ENCODE measurements at places on chromosomes 12 and 14.

DNA sequence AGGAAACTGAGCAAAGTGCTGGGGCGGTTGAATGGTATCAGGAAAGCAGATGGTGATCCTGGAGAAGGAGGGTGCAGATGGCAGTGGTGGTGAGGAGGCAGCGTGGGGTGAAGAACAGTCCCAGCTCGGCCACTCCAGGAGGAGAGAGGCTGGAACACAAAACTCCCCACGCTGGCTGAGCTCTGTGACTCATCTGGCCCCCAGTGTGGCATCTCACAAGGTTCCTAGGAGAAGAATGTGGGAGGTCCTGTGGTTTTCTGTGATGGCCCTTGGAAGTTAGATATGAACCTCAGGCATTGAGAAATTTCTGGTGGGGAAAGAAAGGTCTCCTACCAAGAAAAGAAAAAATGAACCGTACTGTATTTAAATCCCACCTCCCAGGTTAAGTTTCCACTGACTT, 8.0 kb upstream of the NRXN3 start:
- no peak for DNase-seq

DNA sequence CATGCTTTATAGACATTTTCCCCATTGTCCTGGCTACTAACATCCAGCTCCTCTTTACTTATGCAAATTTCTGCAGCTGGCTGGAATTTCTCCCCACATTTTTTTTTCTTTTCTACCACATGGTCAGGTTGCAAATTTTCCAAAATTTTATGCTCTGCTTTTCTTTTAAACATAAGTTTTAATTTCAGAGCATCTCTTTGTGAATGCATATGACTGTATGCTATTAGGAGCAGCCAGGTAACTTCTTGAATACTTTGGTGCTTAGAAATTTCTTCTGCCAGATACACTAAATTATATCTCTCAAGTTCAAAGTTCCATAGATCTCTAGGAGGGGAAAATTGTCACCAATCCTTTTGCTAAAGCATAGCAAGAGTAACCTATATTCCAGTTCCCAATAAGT, 365.9 kb downstream of the LRFN5 start:
- DNase-seq: no peak

GRCh38 chr14:91947475-91948184, at the start of gene FBLN5:
TSS of gene FBLN5 (minus strand) at chr14:91947694. CDS start at chr14:91947229, 465 bp downstream.
- DNase-seq: peak; percentile 5

DNA sequence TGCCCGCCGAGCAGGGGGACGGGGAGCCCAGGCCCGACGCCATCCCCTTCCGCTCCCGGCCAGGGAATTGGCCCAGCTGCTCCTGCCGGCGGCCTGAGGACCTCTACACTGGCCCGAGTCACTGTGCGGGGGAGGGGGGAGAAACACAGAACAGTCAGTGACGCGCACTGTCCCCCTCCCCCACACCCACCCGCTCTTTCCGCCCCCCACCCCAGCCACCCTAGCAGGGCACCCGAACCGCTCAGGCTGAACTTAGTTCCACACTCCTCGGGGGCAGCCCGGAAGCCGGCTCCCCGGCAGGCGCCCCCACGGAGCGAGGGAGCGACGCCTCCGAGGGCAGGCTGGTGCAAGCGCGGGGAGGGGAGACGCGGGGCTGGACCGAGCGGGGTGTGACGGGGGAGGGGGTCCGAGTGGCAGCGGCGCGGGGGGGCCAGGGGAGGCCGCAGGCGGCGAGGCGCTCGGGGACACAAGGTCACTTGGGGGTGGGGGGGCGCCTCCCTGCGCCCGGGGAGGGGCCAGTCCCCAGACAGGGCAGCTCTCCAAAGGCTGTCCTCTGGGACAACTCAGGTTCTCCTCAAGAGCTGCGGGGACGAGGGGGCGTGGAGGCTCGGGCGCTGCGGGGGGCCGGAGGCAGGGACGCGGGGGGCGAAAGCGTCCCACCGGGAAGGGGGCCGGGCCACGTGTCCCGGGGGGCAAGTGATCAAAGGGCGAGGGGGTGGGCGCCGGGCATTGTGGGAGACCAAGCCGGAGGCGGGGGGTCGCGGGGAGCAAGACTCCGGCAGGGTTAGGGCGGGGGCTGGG, 648 bp downstream of the CHD4 start:
- DNase-seq: no peak

DNA sequence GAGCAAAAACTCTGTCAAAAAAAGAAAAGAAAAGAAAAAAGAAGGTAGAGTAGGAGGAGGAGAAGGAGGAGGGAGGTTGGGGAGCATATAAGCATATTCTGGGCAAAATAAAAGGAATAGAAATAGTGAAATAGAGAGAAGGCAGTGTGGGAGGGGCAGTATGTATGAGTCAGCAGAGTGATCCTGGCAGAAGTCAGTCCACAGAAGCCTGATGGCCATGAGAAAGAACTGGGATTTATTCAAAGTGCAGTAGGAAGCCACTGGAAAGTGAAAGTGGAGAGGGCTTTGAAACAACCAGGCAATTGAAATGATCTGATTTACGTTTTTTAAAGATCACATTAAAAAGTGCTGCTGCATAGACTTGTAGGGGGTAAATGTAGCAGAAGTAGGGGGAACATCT, 368.6 kb upstream of the USP15 start:
- no peak for DNase-seq

- DNase-seq: no peak
These were observed 512 bp downstream of the ACTR10 start for GRCh38 chr14:58200480-58200841.

DNA sequence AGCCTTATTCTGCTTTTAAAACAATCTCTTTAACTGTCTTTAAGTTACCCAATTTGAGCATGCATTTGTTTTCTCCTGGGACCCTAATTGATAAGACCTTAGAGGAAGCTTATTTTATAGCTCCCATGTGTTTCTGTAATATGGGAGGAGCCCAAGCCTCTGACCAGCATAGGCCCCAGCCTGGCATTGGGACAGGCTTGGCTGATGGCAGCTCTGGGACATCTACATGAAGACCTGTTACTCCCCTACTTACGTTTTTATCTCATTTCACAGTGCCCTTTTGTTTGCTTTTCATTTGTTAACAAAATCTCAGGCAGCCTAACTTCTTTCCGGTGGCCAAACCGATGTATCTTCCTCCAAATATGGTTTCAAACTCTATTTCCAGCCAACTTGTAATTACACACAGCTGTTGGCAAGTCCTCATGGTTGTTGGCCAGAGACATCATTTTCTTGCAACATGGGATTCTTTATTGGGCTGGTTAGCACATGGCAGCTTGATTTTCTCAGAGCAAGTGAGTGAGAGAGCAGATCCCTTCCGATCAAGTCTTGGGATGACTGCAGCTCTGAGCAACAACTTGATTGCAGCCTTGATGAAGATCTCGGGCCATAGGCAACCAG, 1117.5 kb downstream of the AACS start:
- no peak for DNase-seq

DNA sequence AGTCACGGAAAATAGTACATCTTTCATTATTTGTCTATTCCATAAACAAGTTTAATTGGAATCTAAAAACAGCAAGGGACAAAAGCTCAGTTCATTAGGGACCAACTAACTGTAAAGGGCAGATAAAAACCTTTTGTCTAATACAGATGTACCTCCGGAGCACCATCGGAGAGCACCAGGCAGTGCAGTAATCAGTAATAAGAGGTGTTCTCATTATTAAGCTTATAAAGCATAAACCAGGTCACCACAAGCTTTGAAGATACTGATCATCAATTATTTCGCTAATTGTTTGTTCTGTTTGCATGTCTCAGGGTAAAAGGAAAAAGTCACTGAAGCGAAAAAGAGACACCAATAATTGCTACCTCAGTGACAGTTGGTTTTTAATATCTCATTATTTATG, 207.3 kb upstream of the PRKD1 start:
- no peak for DNase-seq

DNA sequence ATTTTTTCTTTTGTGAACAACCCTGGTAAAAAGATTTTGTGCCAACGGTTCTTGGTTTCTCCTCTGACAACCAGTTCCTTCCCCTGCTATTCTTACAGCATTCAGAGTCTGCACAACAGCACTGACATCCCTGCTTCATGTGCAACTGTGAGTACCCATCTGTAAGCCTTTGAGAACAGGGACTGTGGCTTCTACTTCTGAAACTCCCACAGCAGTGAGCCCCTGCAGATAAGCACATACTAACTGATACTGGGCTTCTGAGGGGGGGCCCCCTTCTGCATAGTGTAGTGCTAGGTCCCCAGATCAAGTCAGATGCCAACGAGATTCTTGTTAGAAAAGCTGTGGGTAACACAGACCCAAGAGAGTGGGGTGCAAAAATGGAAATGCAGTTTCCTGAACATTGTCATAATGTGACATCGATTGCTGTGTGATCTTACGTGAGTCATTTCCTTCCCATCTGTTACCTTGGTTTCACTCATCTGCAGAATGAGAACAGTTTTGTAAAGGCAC, 11.1 kb upstream of the NINJ2 start:
- DNase-seq: no peak

DNA sequence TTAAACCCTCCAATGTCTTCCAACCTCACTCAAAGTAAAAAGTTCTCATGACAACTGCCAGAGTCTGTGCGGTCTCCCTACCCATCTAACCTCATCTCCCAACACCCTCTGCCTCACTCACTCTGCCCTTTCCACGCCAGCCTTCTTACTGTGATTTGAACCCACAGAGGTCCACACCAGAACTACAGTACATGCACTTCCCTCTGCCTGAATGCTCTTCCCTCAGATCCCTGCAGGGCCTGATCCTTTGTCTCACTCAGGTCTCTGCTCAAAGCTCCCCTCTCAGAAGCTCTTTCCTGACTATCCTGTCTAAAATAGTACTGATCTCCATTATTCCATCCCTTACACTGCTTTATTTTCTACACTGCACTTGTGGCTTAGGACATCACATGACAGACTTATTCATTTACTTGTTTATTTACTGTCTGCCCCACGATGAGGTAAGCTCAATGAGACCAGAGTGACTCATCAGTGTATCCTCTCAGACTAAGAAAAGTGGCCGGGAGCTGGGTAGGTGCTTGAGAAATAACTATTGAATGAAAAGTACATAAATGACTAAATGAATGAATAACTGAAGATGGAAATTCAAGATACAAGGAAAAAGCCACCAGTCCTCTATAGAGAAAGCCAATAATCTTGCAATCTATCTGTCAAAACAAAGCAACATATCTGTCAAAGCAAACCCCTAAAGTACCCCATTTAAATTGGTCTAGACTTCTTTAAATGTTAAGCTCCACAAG, 17.1 kb downstream of the POMT2 start:
- no peak for DNase-seq

DNA sequence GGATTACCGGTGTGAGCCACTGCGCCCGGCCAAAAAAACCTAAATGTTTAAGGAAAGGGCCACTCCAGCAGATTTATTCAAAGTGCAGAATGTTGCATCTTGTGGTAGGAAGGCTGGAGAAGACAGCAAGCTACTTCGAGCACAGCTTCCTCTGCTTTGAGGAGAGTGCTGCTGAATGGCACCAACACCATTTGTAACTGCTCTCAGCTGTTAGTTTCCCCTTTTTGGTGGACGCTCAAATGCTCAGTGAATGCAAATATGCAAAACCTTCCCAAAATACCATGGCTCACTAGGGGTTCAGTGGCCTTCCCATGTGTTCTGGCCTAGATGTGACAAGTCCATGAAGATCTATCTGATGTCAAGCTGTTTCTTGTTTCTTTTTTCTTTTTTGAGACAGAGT, 2.9 kb upstream of the TDRD9 start:
- no peak for DNase-seq

DNA sequence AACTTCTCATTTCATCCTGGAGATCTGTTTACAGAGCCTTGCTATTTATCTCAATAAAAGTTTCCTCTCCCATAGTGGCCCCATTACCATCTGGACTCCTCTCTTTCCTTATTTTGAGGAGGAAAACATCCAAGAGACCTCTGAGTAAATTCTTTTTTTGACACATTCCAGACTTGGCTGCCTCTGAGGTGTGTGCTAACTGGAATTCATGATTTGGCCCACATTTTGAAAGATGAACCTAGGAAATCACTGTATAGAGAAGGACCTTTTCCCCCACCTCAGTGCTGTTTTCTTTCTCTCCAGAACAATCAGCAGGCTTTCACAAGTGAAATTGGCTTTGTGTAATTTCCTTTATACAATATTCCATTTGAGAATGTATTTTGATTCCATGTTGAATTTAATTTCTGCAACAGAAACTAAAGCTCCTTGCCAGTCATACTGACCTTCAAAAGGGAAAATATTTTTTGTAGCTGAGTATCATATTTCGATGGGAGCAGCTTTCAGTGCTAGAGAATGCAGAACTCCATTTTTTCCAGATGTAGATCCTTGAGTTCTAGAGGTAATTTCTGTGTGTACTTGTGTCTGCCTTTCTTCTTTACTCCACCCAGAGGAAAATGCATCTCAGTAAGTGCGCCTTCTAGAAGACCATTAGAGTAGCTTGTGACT, 244.9 kb upstream of the RGS6 start:
- no peak for DNase-seq
